ENCODE measurements at places on chromosomes 12 and 14.

DNA sequence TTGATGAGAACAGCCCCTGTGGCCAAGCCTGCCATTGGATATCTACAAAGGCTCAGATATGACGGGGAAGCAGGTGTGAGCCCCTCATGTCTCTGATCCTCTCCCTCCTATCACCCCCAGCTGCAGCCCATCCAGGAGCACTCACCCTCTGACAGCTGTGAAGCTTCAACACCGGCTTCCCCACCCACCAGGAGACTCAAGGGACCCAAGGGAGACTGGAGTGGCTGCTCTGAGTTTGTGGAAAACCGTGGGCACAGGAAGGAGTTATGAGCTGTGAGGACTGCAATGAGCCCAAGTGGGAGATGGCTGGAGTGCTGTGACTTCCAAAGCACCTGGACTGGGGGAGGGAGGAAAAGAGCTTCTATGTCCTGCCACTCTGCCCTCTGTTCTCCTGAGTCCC is 7.9 kb downstream of the IFI27L2 start:
- no peak for DNase-seq

GRCh38 chr12:57657744-57658143 is 24.7 kb upstream of the B4GALNT1 start:
- DNase-seq: no peak

GRCh38 chr12:704516-705242 is 41.4 kb upstream of the NINJ2 start:
- no peak for DNase-seq

DNA sequence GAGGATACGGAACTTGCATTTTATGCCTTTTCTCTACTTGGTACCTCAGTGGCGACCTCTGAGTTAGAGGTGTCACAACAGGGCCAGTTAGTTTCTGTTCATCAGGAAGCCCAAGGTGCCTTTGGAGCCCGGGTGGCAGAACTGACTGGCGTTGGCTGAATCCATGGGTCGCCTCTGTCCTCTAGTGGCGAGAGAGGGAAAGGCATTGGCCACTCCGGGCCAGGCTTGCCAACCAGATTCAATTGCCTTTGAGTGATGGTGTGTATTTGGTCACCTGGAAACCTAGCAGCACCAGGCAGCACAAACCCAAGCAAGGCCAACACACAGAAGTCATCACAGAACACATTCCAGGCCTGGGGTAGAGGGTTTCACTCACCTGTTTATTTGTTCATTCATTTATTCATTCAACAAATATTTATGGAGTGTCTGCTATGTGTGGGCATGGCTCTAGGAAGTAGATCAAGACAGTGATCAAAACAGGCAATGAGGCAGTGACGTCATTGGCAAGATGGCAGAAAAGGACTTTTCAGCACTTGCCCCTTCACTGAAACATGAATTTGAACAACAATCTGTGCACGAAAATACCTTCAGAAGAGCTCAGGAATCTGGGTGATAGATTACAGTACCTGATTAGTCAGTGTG is 40.5 kb upstream of the KCNA5 start:
- peak; percentile 19 for DNase-seq

- no peak for DNase-seq
These were observed 85.6 kb downstream of the SLC2A13 start for GRCh38 chr12:40020261-40020691.

DNA sequence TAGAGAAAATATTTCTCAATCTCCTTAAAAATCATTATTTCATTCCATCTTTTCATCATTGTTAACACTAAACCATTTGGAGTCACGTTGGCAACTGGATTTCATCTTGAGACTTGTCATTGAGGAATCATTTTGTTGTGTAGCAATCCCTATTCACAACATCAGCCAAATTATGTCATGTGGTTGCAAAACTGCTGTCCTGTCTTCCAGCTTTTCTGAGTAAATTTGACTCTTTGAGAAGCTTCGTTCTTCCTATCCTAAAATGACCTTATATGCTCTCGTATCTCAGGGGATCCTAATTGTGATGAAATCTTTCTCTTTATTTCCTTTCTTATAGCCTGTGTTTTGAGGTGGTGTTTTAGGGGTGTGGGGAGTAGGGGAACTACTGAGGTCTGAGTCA is 30.6 kb upstream of the KICS2 start:
- DNase-seq: no peak

DNA sequence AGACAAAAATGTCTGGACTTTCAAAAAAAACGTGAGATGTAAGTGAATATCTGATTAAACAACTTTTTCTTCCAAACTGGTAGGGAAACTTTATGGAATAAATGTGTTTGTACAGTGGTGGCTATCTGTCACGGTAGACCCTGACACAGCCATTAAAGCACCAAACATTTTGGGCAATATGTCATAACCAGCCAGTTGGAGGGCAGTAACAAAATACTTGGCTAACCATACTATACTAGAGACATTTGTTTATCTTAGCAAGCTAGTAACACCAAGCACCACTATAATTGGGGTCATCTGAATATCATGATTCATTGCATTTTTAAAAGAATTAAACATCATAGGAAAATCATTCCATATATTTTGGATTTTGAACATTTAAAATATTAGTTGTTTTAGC is 6.0 kb upstream of the MYF6 start:
- no peak for DNase-seq

GRCh38 chr12:14842315-14842714 is 1.0 kb downstream of the ART4 start:
- DNase-seq: no peak

DNA sequence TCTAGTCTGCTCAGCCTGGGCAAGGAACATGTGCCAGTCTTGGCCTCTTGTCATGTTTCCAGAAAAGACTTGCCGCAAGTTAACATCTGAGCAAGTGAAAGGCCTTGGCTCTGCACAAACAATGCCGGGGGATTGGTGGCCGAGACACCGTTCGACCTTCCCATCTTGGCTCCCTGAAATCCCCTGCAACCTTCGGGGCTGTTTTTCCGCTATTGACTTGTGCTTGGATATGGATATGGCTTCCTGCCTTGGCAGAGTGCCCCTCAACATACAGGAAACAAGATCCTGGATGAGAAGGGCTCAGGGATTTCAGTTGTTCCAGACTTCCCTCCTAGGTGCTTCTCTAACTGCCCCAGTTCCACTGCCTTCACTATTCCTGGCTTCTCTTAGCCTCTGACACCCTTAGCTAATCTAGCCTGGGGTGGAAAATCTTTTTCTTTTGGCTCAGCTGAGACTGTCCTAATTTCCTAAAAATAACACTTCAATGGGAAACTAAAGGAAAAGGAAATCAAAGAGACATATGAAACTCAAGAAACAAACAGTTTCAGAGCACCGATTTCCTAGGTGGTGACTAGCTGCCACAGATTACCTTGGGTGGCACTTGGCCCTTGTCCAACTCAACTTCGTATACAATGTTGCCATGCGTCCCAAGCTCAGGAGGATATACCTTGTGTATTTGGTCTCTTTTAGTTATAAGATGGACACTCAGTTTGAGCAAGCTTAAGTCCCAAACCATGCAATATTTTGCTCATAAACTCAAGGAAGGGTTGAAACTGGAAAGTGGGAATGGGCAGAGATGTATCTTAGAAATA is 33.9 kb downstream of the RDH12 start:
- DNase-seq: no peak

DNA sequence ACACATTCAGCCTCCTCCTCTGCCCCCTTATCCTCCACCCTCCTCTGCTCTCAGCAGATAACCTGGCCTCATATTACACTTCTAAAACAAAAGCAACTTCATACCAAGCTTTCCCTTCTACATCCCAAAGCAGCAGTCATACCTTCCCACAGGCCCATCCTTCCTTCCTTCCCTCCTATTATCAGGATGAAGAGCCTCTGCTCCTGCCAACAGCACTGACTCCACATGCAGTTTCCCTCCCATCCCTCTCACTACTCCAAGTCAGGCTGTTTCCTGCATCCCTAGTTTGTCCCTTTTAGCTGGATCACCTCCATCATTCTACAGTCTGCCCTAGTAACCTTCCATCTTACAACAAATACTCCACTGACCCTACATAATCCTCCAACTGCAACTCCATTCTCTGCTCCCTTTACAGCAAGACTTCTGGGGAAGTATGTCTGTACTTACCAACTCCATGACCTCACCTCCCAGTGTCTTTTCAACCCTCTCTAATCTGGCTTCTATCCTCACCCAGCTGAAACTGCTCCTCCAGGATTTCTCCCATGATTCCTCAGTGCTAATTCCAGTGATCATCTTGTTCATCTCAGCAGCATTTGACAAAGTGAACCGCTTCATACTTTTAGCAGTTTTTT is 4.9 kb upstream of the YEATS4 start:
- no peak for DNase-seq

DNA sequence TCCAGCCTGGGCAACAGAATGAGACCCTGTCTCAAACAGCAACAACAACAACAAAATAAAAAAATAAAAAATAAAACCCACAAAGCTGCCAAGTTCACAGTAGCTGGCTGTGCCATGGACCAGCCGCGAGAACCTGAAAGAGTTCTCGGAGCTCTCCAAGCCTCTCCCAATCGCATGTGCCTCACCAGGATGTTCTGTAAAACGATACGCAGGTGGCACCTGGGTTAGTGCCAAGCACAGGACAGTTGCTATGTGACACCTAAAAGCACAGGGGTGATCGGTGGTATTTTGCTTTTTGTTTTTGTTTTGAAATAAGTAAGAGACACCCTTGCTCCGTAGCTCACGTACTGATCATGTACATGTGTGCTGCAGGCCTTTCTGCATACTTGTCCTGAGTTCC is 52.4 kb downstream of the RFLNA start:
- no peak for DNase-seq

- no peak for DNase-seq
These were observed 1.9 kb downstream of the CARMIL3 start for GRCh38 chr14:24053548-24054323.

DNA sequence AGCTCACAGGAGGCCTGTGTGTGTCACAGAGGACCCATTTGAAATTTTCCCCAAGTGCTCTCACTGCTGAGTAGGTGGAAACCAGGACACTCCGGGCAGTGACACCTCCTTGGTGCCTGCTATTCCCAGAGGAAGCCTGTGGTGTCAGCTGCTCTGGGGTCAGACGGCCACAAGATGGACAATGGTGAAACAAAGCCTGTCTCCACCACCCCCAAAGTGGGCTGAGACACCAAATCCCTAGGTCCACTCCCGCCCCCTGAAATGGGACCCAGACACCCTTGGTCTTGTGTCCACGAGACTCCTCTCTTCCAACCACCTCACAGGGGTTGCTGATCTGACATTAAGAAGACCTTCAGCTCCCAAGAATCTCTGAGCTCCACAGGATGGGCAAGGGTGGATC is 7.0 kb downstream of the KCNH3 start:
- DNase-seq: no peak

GRCh38 chr14:50744231-50744630 is 76.1 kb upstream of the SAV1 start:
- no peak for DNase-seq

DNA sequence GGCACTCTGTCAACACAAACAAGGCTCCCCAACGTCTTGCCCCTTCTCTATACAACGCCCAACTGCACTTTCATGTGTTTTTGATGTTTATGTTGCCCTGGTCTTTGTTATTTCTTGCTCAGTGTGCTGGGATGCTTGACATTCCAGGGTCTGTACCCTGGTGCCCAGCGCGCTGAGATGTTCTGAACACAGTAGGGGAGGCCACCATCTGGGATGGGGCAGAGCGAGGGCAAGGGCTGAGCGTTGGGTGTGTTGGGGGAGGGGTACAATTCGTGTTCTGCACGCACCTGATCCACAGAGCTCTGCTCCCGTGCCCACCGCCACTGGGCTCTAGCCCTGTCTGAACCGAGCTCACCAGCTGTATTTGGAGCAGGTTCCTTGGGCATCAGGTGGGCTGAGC is 52.9 kb downstream of the ISCA2 start:
- DNase-seq: no peak

DNA sequence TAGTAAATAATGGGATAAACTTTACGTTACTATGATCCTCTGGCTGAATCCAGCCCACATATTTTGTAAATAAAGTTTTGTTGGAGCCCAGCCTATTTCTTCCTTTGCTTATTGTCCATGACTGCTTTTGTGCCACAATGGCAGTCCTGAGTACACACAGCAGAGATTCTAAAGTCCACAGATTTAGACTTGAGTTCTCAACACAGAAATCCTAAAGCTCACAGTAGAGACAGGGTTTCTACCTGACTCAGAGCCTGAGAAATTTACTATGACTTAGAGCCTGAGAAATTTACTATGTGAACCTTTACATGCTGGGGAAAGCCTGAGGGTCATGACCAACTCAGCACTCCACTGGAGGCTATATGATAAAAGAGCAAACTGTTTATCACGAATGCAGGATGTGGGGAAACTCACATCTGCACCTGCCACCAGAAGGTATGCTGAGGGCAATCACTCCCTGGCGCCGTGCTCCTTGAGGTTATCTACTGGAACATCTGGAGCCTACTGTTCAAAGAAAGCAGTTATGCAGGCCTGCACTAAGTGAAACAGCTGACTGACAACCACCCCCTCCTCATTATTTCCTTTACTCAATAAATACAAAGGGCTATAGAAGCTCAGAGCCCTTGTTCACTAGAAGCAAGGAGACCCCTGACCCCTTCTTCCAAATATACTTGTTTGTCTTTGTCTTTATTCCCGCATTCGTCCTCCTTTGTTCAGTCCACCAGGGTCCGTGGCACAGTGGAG is 52.6 kb upstream of the BICD1 start:
- no peak for DNase-seq

GRCh38 chr12:57965766-57966165 is 24.4 kb downstream of the ATP23 start:
- no peak for DNase-seq

GRCh38 chr12:17810399-17810798 is 279.6 kb downstream of the RERGL start:
- no peak for DNase-seq

- DNase-seq: no peak
These were observed 204.1 kb downstream of the STXBP6 start for GRCh38 chr14:24845851-24846250.

- DNase-seq: no peak
These were observed 60.9 kb upstream of the RFLNA start for GRCh38 chr12:124233846-124234640.

DNA sequence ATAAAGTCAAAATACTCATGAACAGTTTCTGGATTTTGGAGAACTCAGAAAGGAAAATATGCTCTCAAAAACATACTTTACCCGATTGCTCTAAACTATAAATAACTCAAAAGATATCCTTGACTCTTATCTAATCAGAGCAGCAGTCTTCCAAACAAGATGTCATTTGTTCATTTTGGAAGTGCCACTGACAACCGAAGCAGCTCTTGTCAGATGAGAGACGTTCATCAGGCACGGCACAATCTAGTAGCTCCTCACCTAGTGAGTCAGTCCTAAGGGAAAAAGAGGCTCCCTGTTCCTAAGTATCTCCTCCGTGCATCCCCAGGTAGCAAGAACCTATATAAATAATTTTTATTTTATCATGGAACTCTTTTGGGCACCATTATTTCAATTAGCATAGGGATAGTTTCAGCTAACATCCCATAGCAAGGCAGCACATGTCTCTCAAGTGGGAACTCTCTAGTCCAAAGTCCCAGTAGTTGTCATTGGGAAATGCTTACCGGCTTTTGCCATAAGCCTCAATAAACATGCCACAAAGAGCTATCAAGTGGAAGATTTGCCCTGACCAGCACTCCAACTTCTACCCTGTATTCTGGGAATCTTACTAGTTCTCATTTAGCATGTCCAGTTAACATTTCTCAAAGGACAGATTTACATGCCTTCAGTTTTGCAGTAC is 14.1 kb upstream of the TMEM263 start:
- DNase-seq: no peak

- no peak for DNase-seq
These were observed 7.7 kb upstream of the LTBP2 start for GRCh38 chr14:74619672-74620131.

GRCh38 chr12:15732341-15733061 is 56.7 kb downstream of the EPS8 start:
- no peak for DNase-seq
